MG63 (cell line): ENCODE measurements at places on chromosomes 5 and 9. TPM values are rescaled to one million over a fixed set of nuclear protein-coding genes. Genes with fewer than 3 reads are reported as not detected.

DNA sequence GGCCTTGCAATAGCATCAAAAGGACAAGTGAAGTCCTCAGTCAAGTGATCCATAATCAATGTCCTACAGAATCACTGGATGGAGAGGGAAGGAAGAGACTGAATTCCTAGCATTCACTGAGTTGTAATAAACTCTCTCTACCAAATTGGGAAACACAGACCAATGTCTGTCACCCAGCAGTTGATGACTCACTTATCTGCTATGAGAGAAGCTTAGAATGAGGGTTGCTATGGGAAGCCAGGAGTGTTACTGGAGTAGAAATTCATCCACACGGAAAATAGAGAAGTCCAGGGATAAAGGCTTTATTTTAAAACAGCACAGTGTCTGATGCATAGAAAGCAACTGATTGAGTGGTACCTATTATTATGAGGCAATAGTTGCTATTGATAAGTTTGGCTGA is 407.4 kb downstream of the BRINP1 start:
- DNase-seq = peak; percentile 8

GRCh38 chr9:123419721-123420591 is 64.0 kb downstream of the CRB2 start:
- no peak for DNase-seq

DNA sequence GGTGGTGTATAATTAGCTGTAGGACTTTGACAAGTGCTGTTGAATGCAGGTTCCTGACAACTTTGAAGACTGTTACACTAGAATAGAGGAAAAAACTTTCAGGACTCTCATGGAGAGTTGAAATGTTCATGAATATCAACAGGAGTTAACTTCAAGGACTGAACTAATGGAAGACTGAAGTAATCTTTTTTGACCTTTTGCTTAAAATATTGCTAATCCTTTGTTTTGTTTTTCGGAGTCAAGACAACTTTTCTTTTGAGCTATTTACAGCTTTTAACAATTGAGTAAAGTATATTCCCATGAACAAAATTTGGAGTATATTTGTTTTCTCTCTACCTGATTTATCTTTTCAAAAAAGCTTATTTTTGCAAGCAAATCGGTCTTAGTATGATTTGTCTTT is 34.1 kb upstream of the MTMR12 start:
- no peak for DNase-seq

- no peak for DNase-seq
Observed at GRCh38 chr9:35267710-35268109, 105.9 kb downstream of the UNC13B start.

DNA sequence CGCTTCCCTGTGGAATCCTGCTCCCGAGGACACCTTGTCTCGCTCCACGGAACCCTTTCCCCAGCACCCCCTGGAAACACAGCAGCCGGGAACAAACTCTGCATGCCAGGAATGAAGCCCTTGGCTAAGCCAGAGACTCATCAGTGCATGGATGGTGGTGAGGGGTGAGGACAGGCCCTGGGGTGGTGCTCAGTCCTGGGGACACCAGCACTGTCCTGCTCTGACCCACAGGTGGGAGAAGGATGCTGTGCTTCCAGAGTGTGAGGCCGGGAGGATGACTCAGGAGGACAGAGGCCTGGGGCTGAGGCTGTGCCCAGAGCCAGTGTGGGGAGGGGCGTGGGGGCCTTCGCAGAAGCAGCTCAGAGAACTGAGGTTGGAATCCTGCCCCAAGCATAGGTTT is 11.2 kb upstream of the EGR1 start:
- no peak for DNase-seq

DNA sequence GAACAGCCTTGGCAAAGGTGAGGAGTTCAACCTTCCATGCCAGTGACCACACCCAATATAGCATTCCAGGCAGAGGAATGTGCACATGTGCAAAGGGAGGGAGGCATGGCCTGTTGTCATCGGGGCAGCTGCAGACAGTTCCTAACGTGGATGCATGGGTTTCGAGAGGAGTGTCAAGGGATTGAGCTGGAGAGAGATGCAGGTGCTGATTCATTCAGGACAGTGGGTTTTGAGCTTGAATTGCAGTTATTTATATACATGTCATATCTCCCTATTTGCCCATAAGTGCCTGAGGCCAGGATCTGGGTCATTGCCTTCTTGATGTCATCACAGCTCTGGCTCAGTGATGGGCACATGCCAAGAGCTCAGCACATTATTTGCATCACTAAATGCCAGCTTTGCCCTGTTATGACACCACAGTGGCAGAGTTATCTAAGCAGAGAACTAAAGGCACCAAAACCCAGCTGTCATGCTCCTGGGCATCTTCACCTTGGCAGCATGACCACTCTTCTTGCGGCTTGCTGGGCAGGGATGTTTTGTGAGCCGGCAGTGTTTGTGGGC is 278.0 kb downstream of the NTRK2 start:
- peak; percentile 43 for DNase-seq

- DNase-seq = no peak
Observed at GRCh38 chr5:173633304-173633703, 16.9 kb upstream of the BOD1 start.

- no peak for DNase-seq
Observed at GRCh38 chr5:36481454-36482120, 124.8 kb upstream of the SLC1A3 start.

DNA sequence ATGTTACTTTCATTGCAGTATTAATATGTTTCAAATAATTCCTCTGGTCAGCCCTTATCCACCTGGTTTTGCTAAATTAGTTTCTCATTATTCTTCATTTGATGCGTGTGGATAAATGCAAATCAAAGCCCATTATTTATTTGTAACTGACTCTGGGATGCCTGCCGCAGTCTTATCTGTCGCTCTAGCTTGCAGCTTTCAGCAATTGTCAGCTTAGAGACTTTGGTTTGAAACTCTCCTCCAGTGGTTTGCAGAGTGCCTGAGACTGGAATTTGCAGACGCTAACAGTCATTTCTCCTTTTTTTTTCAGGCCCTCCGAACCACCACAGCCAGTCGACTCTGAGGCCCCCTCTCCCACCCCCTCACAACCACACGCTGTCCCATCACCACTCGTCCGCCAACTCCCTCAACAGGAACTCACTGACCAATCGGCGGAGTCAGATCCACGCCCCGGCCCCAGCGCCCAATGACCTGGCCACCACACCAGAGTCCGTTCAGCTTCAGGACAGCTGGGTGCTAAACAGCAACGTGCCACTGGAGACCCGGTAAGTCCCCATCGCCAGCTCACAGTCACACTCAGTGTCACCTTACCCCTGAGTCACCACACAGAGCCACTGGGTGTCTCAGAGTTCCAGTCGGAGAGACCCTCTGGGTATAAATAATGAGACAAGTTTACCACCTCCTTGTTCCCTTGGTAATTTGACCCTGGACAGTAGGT is 339.0 kb upstream of the WWC1 start:
- no peak for DNase-seq

GRCh38 chr5:133827011-133827410 is 141.4 kb downstream of the C5orf15 start:
- no peak for DNase-seq

DNA sequence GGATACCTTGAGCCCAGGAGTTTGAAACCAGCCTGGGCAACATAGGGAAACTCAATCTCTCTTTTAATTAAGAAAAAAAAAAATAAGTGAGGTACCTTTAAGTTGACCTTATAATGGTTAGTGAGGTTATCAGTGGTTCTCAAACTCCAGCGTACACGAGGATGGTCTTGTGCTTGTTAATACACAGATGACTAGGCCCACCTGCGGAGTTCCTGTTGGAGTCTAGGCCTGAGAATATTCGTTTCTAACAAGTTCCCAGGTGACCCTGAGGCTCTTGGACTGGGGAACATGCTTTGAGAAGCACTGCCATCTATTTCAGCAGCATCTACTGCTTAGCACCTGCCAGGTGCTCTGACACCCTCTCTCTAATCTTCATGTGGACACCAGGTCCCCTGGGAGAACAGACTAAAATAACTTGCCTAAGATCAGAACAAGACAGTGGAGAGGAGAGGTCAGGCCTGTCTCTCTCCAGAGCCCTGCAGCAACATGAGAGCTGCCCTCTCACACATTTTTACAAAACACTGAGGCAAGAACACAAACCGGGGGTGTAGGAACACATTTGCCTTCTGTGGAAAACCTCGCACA is 24.6 kb downstream of the TLE1 start:
- DNase-seq = no peak

DNA sequence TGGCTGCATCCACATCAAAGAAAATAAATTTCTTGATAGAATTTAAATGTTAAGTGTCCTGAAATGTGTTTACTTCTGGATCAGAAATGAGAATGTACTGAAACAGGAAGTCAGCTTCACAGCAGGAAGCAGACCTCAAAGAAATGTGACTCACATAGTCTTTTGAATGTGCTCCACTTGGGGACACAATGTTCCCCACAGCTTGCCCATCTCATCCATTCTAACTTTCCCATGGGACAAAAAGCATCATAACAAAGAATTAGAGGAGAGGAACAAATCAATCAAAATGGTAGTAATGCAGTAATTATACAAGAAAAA is 85.7 kb downstream of the GRAMD2B start:
- DNase-seq = no peak

DNA sequence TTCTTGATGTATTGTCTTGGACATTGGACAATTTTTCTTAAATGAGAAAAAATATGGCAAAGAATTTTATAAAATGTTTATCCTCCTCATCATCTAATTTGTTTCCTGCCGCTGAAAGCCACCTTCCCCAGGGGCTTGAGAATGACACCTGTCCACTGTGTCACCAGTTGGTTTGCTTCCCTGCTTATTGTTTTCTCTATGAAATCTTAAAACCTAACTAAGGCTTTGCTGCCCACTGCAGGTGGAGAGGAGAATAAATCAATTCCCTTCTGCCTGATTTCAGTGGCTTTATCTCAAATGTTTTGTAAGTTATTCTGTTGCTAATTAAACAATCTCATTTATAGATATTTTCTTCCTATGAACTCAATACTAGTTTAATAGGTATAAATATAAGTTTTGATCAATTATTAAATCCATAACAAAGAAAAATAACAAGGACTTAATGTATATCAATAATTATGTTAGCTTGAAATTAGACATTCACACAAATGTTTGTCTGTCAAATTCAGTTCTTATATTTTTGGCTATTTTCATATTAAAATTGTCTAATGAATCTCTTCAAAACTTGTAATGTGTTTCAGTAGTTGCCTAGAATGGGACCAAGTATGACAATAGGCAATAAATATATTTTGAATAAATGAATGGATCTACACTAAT is 822.5 kb downstream of the PTPRD start:
- DNase-seq = no peak

DNA sequence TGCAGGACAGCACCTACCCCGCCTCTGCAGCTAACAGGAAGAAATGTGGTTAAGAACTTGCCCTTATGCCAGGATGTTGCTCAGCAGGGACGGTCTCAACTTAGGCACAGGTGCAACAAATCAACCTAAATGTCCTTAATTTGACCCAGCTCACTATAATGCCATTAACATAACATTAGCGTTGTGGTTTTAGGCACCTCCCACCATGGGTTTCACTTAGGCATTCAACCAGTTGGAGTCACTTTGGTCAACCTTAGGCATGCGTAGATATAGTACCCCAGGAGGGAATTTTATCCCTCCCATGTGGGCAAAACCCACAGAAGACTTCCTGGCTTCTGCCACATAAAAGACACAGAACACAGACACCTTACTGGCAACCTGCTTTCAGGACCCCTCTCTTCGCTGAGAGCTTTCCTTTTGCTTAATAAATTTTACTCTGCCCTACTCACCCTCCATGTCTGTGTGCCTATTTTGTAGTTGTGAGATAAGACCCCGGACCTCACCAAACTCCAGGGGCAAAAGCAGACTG is 8.7 kb upstream of the ERAP1 start:
- DNase-seq = no peak

DNA sequence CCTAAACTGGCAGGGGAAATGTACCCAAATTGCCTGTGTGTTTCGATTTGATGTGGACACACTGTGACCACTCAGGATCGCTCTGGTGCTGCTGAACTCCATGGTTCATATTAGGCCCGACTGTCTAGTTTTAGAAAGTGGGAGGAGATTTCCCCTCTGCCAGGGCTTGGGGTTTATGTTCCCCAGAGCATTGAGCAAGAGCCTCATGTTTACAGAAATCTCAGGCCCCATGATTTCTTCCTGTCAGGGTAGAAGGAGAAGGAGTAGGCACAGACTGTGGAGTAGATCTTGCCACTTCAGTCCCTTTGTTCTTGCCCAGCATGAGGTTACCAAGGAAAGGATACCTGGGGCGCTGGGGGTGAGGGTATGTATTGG is 40.8 kb upstream of the GLRX start:
- no peak for DNase-seq

- DNase-seq = no peak
Observed at GRCh38 chr9:77876590-77876989, 155.0 kb downstream of the GNAQ start.

DNA sequence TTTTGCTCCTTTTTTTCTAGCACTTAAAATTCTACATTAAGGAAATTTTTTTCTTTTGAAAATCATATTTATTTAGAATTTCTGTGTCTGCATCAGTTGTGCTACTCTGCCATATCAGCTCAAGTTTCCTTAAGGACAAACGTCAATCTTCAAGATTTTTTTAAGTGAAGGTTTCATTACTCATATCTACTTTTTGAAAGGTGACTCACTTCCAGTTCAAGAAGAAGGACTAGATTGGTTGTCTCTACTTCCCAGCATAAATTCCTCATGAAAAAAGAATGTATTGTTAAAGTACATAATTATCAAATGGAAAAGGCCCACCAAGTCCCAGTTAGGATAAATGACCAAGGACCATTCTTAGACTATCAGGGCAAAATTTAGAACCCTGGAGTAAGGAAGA is 626.5 kb downstream of the DMRTA1 start:
- no peak for DNase-seq

DNA sequence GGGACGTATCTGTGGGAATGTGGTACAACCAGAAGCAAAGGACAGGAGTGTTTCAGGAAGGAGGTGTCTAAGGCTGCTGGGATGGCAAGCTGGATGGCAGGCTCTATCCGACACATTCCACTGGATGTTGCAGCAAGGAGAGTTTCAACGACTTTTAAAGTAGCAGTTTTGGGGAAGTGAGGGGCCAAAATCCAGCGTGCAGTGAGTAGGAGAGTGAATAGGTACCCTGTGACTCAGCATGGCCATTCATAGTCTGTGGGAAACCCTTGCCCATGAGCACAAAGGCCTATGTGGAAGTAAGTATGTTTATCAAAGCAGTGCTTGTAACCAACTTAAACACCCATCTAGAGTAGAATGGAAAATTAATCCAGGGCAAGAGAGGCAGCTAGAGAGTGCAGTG is 664.7 kb downstream of the ACTL7B start:
- DNase-seq = no peak

DNA sequence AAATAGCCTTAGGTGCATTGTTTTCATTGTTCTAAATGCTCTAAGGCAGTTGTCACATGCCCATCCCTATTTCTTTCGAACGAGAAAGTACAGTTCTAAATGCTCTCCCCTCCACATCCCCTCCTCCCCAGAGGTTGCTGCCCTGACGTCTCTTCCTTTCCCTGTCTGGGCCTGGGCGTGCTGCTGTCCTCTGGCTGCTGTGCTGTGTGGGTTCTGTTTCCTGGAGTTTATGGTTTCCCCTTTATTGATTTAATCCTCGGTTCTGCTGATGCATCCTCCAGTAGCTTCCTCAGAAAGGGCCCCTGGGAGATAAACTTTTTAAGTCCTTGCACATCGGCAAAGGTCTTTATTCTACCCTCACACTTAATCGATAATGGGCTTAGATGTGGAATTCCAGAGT is 48.8 kb downstream of the MVB12B start:
- DNase-seq = no peak

The KLF4 gene
- 1.9 and 7.1 TPM in 2 replicates for total RNA-seq

The CTXN3 gene
- total RNA-seq = not detected in 2 replicates

The ARHGAP26 gene
- 1.3 and 9.5 TPM in 2 replicates for total RNA-seq

The NR6A1 gene
- 0.37 and 2.5 TPM in 2 replicates for total RNA-seq

The RELL2 gene
- 13.2 and 15.1 TPM in 2 replicates for total RNA-seq

The RPL12 gene
- total RNA-seq = 2,095 and 2,469 TPM in 2 replicates

The ZNF618 gene
- 3.4 and 3.6 TPM in 2 replicates for total RNA-seq

The PRDM9 gene
- not detected in 2 replicates for total RNA-seq

The RPS23 gene
- 7,701 and 9,321 TPM in 2 replicates for total RNA-seq
